NCI-H1694 treated with DMSO at 0.1 percent for 48 hours (cell line): ENCODE measurements at places on chromosomes 7 and 10.
A peak's percentile ranks its signal among the peaks of the same experiment; 100 is the strongest.

DNA sequence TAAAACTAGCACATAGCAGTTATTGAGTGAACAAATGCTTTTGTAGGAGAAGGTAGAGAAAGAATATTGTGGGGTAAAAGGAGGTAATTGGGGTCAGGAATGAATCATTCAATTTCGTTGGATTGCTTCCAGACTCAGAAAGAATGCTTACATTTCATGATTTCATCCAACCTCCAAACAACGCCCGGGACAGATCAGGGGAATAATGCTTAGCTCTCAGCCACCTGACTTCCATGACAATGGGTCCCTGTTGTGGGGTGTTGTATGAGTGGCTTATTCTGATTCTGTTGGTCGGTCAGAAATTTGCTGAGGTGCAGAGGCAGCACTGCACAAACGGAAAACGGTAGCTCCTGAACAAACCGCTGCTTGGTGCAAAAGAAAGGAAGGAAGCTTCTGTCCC lies 24.0 kb upstream of the INPP5F start:
- DNase-seq, result no peak

DNA sequence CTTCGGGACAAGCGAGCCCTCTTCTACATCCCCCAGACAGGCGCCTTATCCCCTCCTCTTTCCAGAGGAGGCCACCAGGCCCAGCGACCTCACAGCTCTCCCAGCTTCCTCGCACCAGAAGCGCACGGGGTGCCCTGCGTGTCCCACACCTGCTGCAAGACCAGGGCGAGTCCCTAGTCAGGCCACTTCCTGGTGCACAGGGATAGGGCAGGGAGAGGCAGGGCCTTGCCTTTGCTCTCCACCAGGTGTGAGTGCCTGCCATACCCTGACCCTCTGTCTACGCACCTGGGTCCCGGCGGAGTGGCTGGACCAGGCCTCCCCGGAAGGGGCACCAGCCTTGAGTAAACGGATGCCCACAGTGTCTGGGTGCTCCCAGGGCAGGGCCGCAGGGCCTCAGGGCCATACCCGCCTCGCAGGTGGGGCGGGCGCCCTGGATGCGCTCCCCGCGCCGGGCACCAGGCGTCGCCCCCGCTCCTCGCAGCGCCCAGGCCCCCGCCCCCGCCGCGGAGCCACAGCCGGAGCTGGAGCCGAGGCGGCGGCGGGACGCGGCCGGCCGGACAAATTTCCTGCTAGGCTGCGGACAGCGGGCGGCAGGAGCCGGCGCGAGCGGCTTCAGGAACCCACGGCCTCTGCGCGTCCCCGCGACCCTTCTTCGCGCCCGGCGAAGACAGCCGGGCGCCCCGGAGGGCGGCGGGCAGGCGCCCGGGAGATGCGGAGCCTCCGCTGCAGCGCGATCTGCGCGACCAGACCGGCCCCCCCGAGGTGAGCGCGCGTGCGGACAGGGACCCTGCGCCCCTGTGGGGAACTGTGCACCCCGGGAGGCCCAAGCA lies at the start of gene PTPRE:
Gene PTPRE, plus strand, starts transcription at position 556 of the 830 bp plus-strand sequence. CDS start 133,779 bp downstream, outside the sequence.
- DNase-seq, result no peak

DNA sequence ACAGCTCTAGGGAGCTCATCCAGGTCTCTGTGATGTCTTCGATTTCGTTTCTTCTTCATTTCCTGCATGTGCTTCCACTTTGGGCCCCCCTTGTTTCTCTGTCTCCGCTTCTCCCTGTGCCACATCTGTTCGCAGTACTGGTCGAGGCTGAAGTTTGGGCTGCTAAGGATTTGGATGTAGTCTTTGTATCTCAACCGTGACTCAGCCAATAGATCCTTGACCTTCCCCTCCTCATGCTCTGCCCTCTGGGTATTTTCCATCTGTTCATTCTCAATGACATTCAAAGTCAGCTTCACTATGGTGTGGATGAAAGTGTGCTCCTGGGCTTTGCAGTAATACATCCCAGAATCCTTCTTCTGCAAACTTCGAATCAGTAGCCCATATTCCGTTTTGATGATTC lies 187.4 kb downstream of the SEMA3D start:
- DNase-seq, result no peak

GRCh38 chr7:34025600-34025999 lies 120.3 kb downstream of the BMPER start:
- no peak for DNase-seq

DNA sequence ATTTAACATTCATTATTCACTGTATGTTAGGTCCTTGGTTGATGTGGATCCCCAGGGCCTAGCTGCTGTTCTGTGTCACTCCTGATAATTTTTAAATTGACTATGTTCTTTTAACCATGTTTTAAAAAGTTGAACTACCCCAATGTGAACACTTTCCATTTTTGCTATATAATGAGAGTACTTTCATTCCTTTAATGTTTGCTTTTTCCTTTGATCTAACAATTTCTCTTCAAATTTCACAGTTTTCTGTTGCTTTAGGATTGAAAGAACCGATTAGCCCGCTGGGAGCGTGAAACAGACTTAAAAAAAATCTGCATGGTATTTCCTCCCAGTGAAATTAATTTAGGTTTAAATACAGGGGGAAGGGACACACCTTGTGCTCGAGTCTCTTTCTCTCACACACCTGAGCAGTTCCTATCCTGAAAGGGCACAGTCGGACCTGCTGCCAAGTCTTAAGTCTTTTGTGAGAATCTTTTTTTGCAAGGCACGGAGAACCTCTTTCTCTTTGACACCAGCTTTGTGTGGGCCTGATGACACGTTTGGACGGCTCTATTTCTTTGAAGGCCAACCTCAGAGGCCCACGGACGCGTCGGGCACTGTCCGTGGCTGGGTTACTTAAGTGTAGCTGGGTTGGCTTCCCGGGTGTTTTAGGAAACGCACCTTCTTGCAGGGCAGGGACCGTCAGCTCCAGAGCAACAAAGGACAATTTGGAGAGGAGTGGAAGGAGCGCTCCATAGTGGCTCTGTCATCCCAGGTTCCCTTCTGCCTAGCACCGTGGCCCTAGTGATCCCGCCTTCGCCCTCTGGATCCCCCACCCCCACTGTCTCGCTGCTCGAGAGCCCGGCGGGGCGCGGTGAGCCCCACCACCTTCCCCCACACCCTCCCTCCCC lies 1.0 kb upstream of the CHN2 start:
- DNase-seq, result no peak

- DNase-seq, result no peak
These were observed 96.2 kb upstream of the MEOX2 start for GRCh38 chr7:15782656-15783055.

DNA sequence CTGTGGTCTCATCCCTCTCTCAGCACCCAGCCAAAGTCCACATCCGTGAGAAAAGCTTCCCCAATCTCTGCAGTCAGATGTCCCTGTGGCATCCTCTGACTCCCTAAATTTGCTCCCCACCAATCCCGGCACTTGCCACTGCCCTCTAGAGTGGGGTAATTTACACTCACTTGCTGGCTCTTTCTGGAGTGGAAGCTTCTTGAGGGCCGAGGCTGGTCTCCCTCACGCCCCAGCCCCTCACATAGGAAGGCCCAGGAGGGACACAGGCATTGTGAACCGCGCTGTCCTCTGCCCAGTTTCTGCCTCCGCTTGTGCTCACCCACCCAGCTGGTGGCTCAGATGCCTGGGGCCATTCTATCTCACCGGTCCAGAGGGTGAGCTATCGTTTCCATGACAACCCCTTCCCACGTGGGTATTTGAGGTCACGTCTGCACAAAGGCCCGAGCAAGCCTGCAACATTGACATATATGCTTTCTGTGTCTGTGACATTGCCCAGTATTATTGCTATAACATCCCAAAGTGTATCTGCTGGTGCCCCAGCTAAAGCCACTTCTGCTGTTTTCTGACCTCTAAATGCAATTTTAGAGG lies 97.3 kb upstream of the CTBP2 start:
- DNase-seq, result no peak

GRCh38 chr10:9786576-9786975 lies 1231.1 kb upstream of the CELF2 start:
- DNase-seq, result no peak

- DNase-seq, result no peak
These were observed 96.8 kb downstream of the TCERG1L start for GRCh38 chr10:131214521-131215244.

DNA sequence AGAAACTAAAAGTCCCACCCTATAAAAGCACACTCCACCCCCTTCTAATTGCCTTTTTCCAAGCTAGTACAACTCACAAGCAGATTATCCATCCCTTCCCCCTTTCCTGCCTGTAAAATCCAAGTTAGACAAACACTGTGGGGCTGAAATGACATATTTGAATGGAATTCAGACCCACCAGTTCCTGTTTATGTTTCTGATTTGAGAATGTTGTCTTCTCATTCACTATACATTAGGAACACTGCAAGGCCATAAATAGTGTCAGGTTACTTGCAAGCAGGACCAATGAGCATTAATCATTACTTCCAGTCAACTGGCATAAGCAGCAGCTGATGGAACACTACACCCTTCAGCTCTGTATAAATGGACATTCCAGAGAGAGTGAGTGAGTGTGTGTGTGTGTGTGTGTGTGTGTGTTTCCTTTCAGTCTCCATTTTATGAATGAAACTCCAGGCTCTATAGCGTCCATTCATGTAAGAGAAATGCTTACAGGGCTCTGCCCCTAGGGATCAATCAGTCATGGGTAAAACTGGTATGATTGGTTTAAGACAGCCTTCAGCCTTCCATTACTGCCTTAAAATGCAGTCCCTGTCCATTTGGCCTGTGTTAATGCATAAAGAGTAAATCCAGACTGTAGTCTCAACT lies 69.3 kb downstream of the ETV1 start:
- peak; percentile 61 for DNase-seq

- DNase-seq, result no peak
These were observed 2.8 kb upstream of the MGMT start for GRCh38 chr10:129464251-129464650.

- DNase-seq, result peak; percentile 81
These were observed 41.8 kb upstream of the GJD4 start for GRCh38 chr10:35563261-35563891.

DNA sequence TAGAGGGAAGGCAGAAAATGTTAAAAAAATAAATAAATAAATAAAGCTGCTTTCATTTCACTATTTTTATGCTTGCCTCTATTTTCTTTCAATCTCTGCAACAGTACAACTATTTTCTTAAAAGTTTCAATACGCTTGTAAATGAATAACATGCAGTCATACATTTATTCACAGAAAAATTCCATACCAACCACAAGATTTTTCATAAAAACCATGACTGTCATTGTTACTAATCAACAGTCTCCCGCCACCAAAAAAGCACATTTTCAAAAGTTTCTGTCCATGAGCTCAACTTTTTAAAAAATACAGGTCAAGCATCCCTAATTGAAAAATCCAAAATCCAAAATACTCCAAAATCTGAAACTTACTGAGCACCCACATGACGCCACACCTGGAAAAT lies 5.3 kb downstream of the PARD3 start:
- no peak for DNase-seq

DNA sequence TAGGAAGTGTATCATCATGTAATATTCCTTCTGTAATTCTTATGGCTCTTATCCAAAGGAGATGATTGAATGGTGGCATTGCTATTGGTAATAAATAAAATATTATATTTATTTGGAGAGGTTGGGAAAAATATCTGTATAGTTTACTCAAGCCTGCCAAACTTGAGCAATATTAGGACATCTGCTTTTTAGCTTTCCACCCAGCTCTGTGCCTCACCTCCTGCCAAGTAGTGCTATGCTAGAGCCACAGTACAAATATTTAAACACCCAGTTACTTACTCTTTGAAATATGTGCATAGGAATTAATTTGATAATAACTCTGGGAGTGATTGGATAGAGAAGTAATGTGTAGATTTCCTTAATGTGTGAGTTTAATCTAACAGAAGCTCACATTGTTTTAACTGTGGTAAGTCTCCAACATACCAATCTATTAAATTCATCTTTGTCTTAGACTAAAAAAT lies 129.2 kb downstream of the BBS9 start:
- DNase-seq, result no peak

DNA sequence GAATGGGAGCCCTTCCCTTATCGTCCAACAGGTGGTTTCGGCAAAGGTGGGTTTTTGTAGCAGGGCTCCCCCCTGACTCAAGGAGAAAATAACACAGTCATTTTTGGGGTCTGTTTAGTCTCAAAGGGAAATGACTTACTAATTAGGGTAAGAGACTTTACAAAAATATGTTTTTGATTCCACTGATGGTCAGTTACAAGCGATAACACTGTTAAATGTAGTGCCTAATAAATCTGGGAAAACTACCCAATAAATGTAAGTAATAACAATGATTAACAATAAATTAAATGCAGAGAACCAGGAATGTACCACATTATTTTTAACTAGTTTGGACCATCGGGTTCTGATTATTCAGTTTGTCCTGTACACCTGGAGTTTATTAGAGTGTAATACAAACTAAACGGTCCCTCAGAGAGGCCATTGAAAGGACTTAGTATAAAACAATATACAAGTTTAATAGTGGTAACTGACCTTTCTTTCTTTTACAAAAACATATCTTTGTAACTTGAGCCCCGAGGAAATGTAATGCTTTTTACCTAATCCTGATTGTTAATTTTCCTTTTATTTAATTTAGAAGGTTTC lies 216.2 kb upstream of the HABP2 start:
- DNase-seq, result no peak

GRCh38 chr7:159070431-159071148 lies 74.1 kb downstream of the VIPR2 start:
- DNase-seq, result no peak

GRCh38 chr7:86953653-86954336 lies 105.7 kb downstream of the ELAPOR2 start:
- no peak for DNase-seq

DNA sequence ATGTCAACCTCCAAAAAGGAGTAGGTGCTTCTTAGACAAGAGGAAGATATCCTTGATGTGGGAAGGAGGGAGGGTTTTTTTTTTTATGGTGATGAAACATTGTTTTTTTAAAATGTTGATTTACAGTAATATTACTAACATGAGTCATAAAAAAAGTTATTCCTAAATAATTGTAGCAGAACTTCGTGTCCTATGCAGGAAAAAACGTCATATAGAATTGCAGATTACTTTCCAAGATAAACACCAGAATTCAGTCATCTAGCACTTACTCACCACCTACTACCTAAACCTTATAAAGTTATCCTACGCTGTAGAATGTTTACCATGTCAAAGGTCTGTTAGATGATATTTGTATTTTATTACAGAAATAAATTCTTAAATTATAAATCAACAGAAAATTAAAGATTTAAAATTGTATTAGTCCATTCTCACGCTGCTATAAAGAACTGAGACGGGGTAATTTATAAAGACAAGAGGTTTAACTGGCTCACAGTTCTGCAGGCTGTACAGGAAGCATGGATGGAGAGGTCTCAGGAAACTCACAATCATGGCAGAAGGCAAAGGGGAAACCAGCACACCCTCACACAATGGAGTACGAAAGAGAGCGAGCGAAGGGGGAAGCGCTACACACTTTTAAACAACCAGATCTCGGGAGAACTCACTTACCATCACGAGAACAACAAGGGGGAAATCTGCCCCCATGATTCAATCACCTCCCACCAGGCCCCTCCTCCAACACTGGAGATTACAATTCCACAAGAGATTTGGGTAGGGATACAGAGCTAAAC lies 105.2 kb upstream of the NEBL start:
- no peak for DNase-seq
